NCI-H774 (cell line): ENCODE measurements at places on chromosomes 6 and 20.

- DNase-seq: no peak
These were observed 257.5 kb downstream of the ADGB start for GRCh38 chr6:146856296-146856695.

DNA sequence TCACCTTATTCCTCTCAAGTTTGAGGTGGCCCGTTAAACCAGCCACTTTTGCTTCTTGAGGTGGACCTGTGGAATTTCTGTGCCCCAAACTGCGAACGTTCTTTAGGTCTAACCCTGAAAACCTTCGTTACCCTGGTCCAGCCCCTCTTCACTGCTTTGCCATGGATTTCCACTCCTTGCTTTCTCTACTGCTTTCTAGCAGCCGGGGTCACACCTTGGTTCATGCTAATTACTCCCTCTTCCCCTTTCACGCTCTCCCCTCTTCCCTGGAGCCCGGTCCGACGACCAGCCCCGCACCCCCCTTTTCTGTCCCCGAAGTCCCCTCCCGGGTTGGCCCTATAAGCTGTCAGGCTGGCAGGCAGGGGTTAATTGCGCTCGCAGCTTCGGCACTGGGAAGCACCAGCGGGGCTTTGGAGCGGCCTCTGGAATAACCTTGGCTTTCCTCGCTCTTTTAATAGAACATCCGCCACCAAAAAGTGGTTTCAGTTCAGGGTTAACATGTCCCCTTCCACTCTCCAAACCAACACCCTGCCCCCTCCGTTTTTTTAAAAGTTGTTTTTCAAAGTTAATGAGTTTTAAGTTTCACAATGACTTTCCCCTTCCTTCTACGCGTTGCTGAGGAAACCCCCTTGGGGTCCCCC, 1.4 kb upstream of the HIVEP1 start:
- peak; percentile 63 for DNase-seq

DNA sequence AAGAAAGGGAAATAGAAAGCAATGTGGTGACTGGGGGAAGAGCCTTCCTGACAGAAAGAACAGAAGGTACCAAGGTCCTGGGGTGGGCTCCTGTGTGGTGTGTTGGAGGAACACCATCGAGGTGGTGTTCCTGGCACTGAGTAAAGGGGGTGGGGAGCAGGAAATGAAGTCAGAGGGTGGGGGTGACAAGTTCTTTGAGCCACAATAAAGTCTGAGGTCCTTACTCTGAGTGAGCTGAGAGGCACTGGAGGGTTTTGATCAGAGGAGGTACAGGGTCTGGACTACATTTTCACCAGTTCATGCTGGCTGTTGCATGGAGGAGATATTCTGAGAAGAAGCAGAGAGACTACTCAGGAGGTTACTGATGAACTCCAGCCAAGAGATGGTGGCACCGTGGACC, 198.2 kb downstream of the GMPR start:
- no peak for DNase-seq

GRCh38 chr6:42781546-42781795, 381 bp upstream of the BICRAL start:
- no peak for DNase-seq

DNA sequence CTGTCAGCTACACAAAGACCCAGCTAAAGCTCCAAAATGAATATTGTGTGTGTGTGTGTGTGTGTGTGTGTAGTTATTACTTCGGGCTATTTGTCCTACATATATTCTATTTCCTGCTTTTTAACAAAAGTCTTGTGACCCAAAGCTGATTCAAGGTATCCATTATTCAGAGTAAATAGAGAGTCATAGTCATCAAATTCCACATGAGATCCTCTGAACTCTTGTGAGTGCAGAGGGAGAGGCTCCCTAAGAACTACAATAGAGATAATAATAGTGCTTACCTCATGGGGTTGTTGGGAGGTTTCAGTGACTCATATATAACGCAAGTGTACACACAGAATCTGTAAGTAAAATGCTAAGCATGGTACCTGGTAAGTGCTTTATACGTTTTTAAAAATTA, 95.6 kb upstream of the SHLD1 start:
- DNase-seq: peak; percentile 19

- no peak for DNase-seq
These were observed 36.0 kb upstream of the MPC1 start for GRCh38 chr6:166418691-166419143.

- no peak for DNase-seq
These were observed 725 bp downstream of the OSER1 start for GRCh38 chr20:44209686-44210405.

DNA sequence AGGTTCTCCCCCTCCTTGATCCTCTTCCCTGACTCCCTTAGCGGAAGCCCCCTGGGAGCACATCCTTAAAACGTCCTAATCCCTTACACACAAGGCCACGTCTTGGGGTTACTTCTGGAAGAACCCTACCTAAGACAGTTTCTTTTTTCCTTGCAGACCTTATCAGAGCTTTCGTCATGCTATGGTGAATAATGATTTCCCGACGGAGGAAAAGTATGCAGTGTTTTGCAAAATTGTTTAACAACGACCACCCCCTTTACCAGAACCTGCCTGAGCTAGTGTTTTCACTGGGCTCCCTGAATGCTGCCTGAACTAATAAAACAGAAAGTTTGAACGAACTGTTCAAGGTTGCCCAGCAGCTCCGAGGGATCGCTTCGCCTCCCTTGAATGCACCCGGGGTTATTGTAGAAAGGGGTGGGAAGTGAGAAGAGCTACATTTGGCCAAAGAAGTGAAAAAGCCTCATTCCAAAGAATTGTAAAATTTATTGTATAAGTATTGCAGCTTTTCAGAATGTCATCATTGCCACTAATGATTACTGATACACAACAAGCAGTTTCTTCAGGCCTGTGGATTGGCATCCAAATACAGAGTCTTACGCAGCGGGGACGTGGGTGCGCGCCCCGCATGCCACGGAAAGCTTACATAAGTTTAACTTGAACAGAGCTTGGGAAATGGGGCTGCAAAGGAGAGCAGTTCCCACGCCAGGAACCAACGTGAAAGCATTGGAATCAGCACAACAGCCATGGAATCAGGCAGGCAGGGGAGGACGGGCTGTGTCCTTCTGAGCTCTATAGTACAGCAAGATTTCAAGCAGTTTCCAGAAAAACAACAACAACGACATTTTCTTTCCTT, 27.9 kb upstream of the ZBP1 start:
- DNase-seq: no peak

DNA sequence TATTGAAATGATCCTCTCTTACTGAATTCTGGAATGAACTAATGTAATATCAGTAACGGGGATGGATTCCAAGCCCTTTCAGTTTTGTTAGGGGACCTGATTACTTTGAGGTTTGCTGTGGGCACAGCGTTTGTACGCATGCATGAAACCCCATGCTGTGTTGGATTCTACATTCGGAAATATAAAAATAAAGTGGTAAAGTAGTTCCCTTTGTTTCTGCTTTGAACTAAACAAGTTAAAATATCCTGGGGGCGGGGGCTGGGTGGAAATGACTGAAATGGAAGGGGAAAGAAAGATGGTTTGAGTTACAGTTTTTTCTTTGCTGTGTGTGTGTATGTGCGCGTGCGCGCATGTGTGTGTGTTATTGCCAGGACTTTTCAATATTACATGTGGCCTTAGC, 196.5 kb upstream of the OPRM1 start:
- no peak for DNase-seq

- DNase-seq: no peak
These were observed 3.6 kb upstream of the MDFI start for GRCh38 chr6:41634657-41635056.

DNA sequence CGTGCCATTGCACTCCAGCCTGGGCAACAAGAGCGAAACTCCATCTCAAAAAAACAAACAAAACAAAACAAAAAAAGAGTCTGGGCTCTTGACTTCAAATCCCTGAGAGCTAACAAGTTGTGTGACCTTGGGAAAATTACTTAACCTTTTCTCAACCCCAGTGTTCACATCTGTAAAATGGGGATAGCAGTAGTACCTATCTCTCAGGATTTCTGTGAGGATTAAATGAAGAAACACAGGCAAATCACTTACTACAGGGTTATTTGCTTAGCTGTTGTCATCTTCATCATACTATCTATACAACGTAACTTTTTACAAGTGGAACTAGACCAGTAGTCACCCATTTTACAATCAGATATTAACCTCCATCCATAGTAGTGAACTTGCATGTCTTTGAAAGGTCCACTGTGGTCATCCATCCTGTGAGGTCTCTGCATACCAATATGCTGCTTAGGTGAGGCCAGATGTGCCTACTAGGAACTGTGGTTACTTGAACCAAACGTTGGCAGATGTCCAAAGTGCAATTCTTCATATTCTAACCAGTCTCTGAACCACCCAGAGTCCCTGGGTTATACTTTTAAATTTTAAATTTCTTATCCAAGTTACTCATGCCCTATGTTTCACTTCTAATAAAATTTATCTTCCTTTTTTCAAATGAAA, 128.9 kb upstream of the BEND3 start:
- no peak for DNase-seq
